ENCODE measurements at places on chromosomes 1 and 21. TPM values are rescaled to one million over a fixed set of nuclear protein-coding genes. Genes with fewer than 3 reads are reported as not detected.

GRCh38 chr1:199855580-199855979 is 171.9 kb upstream of the NR5A2 start:
- no peak for DNase-seq

GRCh38 chr1:92425617-92426016 is 61.1 kb downstream of the GFI1 start:
- no peak for DNase-seq

DNA sequence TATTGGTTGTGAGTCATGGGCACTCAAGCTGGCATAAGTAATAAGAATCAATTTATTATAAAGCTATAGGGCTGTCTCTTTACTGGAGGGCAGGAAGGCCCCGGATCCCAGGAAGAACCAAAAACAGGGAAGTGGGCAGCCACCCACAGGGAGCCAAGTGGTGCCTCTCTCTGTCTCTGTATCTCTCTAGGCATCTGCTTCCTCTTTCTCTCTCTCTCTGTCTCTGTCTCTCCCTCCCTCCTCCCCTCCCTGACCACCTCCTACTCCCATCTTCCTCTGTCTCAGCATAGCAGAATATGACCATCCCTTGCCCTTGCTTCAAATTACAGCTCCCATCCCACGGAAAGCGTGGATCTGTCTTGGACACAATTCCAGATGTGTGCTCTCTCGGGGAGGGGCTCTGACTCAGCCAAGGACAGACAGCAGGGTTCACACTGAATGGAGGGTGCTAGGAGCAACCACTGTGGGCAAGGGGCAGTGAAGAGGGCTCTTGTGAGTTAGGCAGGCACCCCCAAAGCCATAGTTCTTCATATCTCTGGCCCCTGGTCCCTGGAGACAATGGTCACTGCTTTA is 80.4 kb upstream of the LPGAT1 start:
- no peak for DNase-seq

GRCh38 chr1:201253411-201253810 is 29.9 kb upstream of the PKP1 start:
- peak; percentile 13 for DNase-seq

DNA sequence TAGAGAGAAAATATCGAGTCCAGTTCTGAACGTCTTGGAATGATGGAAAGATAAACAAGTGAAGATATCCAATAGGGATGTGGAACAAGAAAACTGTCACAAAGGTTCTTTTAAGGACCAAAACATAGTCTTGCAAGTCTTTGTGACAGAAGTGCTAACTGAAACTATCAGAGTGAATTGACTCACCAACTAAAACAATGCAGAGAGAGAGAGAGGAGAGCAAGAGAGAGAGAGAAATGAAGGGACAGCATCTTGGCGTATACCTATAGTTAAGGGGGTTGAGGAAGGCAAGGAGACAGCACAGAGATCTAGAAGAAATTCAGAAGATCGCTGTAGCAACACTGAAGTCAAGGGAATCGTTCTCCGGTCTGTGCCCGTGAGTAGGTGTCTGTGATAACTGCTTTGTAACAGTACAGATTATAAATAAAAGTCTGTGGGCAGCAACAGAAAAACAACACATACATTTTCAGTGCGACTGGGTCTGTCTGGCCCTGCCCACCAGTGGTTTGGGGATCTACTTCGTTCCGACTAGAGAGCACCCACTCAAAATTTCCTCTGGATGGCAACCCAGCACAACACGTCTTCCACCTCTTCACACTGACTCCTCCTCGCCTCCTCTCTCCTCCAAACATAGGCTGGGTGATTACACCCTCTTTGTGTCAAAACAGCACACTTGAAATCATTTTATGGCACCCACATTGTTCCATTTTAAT is 4.8 kb upstream of the COA6 start:
- DNase-seq = peak; percentile 44

GRCh38 chr1:14498839-14499238 is 99.6 kb upstream of the KAZN start:
- no peak for DNase-seq

The SLFNL1 gene
- total RNA-seq = 0.33 TPM

The OR14K1 gene
- total RNA-seq = not detected

The TDRD10 gene
- not detected for total RNA-seq

The HOOK1 gene
- 1.6 TPM for total RNA-seq

The TBX19 gene
- total RNA-seq = 2.4 TPM
